ENCODE measurements at places on chromosomes 16 and 17.

DNA sequence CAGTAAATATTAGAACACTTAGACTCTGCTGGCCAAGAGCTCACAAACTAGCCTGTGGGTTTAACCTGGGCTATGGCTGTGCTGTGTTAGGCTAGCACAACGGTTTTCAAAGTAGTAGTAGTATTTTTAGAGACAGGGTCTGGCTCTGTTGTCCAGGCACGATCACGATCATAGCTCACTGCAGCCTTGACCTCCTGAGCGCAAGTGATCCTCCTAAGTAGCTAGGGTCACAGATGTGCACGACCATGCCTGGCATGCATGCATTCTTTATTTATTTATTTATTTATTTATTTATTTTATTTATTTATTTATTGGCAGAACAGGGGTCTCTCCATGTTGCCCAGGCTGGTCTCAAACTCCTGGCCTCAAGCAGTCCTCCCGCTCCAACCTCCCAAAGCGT lies 10.3 kb downstream of the MRPL27 start:
- no peak for DNase-seq

GRCh38 chr17:68909066-68909465 lies 46.1 kb downstream of the ABCA8 start:
- DNase-seq = peak; percentile 69

GRCh38 chr17:75877752-75878173 lies 618 bp downstream of the TRIM47 start:
- peak; percentile 52 for DNase-seq

DNA sequence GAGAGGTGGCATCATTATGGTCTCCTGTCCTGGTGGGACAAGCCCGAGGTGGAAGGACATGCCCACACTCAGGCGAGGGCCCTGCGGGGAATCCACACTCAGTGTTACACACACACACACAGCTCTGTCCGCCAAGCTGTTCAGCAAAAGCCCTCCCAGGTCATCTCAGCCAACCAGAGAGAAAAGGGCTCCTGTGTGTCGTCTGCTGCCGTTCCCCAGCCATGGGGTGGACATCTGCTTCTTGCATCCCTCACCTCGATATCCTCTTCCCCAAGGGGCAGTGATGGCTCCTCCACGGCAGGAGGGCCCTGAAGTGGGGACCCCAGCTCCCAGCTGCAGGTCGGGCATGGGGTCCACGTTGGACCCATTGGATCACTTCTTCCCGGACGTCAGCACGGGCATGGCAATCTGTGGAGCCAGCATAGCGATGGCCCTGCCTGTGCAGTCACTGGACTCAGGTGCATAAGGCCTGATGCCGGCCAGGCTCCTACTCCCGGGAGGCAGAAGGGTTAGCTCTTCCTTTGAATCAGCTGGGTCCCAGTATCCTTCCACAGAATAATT lies 290.1 kb downstream of the C16orf95 start:
- no peak for DNase-seq

- DNase-seq = no peak
These were observed 217.8 kb downstream of the GRIN2A start for GRCh38 chr16:9964426-9964825.

DNA sequence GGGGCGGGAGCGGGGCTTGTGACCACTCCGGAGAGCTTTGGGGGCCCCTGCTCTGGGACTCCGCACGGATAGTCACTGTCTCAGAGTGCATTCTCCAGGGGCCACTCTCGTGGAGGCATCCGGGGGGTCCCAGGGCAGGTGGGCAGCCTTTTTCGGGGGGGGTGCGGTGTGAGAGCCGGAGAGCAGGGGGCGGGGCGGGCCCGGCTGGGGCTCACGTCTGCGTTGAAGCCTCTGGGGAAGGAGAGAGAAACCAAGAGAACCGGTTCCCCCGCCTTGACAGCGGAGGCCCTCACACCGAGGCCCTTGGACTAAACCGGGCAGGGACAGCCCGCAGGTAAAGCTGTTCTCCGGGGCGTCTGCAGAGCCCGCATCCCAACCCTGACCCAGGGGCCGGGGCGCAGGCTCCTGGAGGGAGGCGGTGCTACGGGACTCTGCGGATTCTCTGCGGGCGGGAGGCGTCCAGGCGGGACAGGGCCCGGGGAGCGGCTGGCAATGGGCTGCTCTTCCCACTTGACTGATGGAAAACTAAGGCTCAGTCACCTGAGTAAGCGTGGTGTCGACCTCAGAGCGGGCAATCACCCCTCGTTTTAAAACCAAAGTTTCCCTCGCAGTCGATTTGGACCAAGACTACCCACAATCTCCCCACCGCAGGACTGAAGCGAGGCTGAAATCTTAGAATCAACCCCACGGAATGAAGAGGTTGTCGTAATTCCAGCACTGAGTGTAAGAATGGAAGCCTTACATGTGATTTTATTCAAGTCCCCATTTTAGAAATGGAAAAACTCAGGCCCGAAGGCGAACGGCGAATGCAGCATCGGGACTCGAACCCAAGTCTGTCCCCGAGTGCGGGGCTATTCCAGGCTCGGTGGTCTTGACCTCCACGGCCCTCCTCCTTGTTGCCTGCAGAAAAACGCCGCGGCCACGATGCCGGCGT lies 49.6 kb upstream of the AMZ2 start:
- DNase-seq = no peak

GRCh38 chr16:66878067-66878466 lies 2.2 kb upstream of the PDP2 start:
- no peak for DNase-seq

DNA sequence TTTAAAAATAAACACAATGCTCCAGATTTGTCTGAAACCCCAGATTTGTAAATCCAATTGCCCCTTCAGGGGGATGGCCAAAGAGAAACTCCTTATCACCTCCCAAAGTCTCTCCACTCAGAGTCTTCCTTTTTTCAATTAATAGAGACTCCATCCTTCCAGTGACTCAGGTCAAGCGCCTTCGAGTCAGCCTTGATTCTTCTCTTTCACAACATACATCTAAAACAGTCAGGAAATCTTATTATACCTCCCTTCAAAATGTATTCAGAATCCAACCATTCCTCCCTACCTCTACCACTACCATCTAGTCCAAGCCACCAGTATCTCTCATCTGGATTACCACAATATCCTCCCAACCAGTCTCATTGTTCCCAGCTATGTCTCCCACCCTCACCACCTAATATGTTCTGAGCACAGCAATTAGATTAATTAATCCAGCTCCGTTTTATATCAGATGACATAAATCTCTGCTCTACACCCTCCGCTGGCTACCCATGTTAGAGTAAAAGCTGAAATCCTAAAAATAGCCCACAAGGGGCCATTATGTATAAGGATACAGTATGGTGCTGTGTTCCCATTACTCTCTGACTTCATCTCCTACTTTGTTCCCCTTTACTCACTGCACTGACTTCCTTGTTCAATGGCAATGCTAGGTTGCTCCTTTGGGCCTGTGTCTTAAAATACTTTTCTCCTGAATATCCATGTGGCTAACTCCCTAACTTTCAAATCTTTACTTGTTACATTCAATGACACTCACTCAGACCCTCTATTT lies 11.8 kb downstream of the SIAH1 start:
- DNase-seq = no peak

DNA sequence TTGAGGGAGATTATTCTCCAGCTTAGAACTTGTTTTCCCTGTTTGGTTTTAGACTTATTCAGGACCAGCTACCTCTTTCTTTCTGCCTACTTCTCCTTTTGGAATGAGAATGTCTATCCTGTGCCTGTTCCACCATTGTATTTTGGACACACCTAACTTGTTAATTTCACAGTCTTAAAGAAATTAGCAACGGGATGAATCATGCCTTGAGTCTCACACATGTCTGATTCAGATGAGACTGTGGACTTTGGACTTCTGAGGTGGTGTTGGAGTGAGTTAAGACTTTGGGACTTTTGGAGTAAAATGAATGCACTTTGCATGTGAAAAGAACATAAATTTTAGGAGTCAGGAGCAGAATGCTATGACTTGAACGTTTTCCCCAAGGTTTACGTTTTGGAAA lies 581.4 kb downstream of the CDH11 start:
- no peak for DNase-seq

DNA sequence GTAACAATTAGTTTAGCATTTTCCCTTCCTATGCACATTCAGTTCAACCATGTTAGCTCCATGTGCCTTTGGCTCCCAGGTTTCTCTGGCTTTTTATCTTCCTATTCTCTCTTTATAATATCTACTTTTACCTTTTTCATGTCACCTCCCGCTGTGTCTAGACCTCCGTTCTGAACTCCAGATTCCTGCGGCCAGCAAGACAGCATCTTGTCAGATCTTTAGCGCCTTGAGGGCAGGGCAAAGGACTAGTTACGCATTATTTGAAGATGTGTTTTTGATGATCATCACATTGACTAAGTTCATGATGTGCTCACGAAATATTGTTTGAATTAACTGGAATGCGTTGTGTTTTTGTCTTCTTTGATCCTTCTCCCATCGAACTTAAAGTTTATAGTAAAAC lies 1126.8 kb downstream of the CDH11 start:
- no peak for DNase-seq

- DNase-seq = no peak
These were observed 156.4 kb downstream of the KATNIP start for GRCh38 chr16:27706156-27706865.

All from pons (tissue), 1 donor.